Activated naive CD4-positive, alpha-beta T cell treated with Interleukin-2 at 50 U/mL for 16 hours (primary cell): ENCODE measurements at places on chromosomes 13 and 19.

DNA sequence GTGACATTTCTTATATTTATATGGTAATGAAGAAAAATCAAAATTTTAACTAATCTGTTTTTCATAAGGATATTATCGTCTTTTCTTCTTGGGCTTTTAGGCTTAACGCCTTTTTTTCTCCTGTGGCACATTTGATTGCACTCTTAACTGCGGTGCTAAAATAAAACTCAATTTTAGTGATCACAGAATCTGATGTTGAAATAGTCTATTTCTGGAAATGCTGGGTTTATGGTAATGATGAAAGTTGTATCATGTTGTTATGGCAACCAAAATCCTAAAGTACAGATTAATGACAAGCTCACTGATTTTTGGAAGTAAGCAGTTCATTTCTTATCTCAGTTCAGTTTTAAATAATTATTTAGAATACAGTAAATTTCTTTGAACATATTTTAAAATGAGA lies 85.3 kb downstream of the COG6 start:
- no peak for DNase-seq

- no peak for DNase-seq
Measured at GRCh38 chr19:17235971-17236777, 9.5 kb downstream of the NR2F6 start.

DNA sequence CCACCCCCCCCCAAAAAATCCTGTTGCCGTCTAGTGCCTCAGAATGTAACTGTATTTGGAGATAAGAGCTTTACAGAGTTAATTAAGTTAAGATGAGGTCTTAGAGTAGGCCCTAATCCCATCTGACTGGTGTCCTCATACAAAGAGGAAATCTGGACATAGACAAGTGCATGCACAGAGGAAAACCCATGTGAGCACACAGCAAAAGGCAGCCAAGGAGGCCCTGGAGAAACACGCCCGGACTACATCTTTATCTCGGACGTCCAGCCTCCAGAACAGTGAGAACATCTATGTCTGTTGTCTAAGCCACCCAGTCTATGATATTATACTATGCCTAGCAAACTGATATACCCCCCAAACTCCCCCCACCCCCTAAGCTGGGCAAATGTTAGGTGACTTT lies 193.8 kb downstream of the KATNAL1 start:
- DNase-seq, result no peak

- no peak for DNase-seq
Measured at GRCh38 chr19:18941628-18942354, 774 bp upstream of the HOMER3 start.

- DNase-seq, result no peak
Measured at GRCh38 chr13:91574766-91575165, 176.3 kb downstream of the GPC5 start.

DNA sequence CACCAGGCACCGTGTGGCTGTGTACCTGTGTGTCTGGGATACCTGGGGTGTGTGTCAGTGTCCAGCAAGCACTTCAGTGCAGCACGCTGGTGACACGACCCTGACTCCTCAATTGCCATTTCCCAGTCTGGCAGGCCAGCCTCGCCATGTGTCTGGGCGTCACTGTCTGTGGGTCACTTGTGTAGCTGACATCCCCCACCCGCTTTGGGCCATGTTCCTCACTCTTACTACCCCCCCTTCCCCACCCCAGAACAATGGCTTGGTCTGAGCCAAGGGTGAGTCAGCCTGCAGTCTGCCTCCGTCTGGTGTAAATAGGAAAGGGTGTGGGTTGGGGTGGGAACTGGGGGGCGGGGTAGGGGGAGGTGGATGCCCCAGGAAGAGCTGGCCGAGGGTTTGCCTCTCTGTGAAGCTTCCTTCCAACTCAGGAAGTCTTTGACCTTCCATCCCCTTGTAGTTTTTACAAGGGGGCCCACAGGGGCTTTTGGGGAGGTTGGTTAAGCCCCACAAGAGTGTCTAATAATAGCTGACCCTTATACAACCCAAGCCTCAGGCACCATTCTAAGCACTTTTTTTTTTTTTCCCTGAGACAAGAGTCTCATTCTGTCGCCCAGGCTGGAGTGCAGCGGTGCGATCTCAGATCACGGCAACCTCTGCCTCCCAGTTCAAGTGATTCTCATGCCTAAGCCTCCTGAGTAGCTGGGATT lies 17.6 kb downstream of the NOVA2 start:
- no peak for DNase-seq

- DNase-seq, result no peak
Measured at GRCh38 chr13:29454931-29455481, 140.5 kb downstream of the SLC7A1 start.

- no peak for DNase-seq
Measured at GRCh38 chr13:94112731-94113130, 366.8 kb downstream of the DCT start.

DNA sequence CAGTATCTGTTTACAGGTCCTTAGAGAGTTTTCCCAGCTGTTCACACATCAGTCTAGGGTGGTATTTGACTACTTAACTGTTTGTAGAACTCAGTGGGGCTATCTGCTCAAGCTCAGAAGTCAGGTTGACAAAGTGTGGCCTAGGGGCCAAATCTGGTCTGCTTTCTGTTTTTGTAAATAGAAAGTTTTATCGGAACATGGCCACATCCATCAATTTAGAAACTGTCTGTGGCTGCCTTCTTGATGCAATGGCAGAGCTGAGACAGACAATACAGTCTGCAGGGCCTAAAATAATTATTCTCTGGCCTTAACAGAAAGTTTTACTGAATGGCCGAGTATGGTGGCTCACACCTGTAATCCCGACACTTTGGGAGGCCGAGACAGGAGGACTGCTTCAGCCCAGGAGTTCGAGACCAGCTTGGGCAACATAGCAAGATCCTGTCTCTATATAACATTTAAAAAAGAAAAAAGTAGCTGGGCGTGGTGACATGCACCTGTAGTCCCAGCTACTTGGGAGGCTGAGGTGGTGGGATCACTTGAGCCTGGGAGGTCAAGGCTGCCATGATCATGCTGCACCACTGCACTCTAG lies 2.4 kb downstream of the SMG9 start:
- no peak for DNase-seq

GRCh38 chr19:36973844-36974195 lies 57.7 kb downstream of the ZNF568 start:
- no peak for DNase-seq

DNA sequence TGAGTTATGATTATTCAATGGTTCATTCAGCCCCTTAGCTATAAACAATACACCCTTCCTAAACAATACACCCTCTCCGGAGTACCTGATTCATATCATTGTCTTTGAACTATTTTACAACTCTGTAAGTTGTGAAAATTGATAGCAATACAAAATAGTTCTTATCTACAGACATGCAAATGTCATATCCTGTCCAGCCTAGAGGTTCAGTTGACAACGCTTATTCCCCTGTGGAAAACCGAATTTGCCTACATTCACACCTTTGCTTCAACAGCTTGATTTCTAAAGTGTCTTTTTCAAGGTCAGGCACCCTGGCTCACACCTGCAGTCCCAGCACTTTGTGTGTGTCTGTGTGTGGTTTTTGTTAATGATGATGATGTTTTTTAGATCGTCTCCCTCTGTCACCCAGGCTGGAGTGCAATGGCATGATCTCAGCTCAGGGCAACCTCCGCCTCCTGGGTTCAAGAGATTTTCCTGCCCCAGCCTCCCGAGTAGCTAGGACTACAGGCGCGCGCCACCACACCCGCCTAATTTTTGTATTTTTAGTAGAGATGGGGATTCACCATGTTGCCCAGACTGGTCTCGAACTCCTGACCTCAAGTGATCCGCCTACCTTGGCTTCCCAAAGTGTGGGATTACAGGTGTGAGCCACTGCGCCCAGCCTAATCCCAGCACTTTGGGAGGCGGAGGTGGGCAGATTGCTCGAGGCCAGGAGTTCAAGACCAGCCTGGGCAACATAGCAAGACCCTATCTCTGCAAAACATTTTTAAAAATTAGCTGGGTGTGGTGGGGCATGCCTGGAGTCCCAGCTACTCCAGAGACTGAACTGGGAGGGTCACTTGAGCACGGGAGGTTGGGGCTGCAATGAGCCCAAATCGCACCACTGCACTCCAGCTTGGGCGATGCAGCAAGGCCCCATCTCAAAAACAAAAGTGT lies 9.6 kb downstream of the C19orf53 start:
- no peak for DNase-seq

DNA sequence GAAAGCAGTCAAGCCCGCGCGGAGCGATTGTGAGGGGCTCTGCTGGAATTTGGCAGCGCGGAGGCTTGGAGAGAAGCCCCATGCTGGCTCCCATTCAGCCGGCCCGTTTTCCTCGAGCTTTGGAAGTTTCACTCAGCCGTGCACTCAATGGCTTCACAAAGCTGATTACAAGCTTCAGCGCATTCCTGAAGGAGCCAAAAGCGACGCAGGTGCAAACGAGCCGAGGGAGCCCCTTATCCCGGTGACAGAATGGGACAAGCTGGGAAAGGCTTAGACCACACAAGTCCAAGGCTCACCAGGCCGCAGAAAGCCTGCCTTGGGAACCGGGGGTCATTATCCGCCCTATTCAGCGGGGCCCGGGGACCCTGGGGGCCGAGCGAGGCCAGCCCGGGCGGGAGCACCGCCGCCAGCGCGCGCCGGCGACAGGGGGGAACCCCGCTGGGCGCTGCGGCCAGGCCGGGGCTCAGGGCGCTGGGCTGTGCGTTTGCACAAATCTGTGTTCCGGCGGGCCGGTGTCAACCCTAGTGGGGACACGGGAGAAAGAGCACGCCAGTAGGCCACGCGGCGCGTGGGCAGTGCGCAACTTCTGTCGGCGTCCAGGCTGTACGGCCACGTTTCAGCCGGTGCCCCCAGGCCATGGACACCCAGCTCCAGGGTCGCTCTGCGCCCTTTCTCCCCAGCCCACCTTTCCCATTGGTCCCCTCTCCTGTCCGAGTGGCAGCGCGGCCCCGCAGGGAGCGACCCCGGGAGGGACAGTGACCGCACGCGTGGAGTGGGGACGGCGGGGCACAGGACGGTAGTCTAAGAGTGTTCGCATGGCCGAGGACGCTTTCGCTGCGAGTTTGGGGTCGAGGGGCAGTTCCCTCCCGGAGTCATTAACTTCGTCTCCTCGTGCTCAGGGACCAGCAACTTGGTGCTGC lies 37.3 kb downstream of the SOX1 start:
- DNase-seq, result no peak

DNA sequence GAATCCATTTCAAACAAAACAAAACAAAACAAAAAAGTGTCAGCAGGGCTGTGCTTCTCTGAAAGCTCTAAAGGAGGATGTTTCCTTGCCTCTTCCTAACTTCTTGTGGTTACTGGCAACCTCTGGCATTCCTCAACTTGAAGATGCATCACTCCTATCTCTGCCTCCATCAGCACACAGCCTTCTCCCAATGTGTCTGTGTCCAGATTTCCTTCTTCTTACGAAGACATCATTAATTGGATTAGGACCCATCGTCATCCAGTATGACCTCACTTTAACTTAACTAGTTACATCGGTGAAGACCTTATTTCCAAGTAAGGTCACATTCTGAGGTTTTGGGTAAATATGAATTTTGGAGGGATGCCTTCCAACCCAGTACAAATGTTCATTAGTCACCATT lies 33.8 kb upstream of the GTF2F2 start:
- no peak for DNase-seq

DNA sequence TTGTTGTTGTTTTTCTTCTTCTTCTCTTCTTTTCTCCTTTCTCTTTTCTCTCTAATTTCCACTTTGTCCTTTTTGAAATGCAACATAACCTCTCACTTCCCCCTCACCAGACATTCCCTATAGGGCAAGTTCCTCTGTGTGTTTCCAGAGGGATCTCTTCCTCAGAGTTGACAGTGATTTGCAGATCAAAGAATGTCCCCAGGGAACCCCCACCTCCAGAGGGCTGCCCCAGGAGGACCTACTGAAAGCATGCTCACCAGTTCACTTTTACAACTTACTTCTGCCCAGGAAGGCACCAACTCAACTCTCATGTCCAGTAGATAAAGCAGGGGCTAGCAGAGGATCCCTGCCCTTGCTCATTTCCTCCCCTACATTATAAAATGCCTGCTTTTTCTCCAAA lies 1648.0 kb downstream of the PCDH9 start:
- DNase-seq, result no peak

DNA sequence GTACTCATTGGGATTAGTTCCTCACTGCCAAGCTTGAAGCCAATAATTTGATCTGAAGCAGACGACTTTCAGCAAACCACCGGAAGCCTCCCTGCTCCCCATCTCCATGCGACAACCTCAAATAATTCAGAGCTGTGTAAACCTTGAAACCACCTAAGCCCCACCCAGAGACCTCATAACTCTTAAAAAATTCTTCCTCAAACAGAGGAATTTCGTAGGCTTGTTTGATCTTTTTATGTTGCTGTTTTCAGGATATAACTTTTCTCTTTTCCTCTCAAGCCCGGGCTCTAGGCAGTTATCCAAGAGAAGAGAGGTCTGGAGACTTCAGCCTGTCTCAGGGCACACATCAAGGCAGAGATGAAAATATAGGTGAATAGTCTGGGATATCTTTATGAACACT lies 311.6 kb downstream of the KCNRG start:
- no peak for DNase-seq

DNA sequence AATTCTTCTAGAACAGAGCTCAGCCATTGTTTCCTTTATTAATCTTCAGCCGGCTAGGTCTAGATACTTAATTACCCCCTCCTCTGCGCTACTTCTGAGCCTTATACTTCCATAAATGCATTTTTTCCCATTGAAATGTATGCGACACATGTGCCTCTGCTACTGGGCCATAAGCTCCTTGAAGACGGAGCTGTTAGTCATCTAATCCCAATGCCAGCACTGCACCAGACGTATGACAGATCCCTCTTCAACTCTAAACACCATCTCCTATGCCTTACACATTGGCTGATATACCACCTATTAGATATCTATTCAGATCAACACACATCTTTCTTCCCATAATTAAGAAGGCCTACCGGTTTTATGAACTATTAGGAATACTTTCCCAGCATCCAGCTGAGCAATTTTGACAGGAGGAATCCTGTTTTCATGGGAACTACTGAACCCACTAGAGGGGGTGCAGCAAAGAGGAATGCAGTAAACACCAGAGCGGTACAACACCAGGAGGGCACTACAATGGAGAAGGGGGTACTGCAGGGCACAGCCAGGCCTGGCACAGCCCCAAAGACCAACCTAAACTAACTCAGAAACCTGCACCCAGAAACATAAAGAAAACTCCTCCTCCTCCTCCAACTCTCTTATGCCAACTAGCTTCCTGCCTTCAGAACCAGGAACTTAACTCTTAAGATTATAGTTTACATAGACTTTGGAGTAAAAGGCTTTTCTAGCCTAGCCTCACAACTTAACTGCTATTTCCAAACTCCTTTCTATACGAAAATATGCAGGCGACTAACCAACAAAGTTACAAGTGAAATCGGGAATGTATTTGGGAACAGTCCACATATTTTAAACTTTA lies 18.7 kb downstream of the STK24 start:
- no peak for DNase-seq

DNA sequence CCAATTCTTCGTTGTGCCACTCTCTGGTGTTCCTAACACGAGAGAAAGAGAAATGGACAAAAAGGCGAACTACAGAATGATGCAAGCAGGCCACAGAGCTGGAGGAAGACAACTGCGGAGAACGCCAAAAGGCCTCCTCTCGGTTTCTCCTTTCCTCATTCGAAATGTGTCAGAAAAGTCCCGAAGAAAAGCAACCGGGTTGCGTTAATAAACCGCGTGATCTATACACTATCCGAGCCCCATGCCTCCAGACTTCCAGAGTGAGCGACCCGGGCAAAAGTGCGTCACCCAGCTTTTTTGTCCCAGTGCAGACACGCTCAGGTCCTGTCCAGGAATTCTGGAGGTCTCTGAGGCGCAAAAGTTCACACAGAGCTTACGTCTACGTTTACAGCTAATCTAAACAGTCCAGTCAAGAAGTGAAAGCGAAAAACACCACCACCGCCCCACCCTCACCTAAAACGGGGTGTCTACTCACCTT lies 413 bp downstream of the N4BP2L2 start:
- no peak for DNase-seq

- no peak for DNase-seq
Measured at GRCh38 chr19:57317503-57317902, 2.8 kb upstream of the ZNF543 start.
